ENCODE measurements at places on chromosomes 2 and 18. TPM values are rescaled to one million over a fixed set of nuclear protein-coding genes. Genes with fewer than 3 reads are reported as not detected.

C2orf81 gene
- 0.26 TPM for total RNA-seq

SLC4A3 gene
- total RNA-seq = 3.6 TPM

UGT1A10 gene
- total RNA-seq = not detected

CDK15 gene
- 0.26 TPM for total RNA-seq

MC2R gene
- not detected for total RNA-seq

PUM2 gene
- total RNA-seq = 43.7 TPM

TYW5 gene
- 11.8 TPM for total RNA-seq

CXCR1 gene
- not detected for total RNA-seq

LYG1 gene
- 0.77 TPM for total RNA-seq
